ENCODE measurements at places on chromosomes 1 and 21.

GRCh38 chr1:198627436-198628066 lies 11.3 kb upstream of the PTPRC start:
- no peak for DNase-seq

- DNase-seq, result peak; percentile 25
Observed at GRCh38 chr1:231421546-231421970, 529 bp downstream of the EGLN1 start.

- no peak for DNase-seq
Observed at GRCh38 chr1:246218686-246219085, 288.4 kb downstream of the SMYD3 start.

DNA sequence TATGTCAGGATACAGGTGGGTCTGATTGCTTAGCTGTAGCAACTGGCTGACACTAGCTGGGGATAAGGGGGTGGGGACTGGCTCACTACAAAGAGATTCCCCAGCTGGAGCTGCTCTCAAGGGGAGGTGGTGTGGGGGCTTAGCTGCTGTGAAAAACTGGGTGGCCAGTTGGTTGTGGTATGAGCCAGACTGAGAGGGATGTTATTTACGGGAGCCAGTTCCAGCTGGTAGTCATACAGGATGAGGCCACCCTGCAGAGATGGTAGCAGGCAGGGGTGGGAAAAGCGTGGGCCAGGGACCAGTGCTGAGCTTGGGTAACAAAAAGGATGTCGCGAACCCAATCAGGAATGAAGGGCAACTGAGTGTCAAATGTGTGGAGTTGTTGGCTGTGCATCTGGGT lies 204.0 kb upstream of the C21orf91 start:
- DNase-seq, result no peak
